ENCODE measurements at places on chromosomes 1 and 21.

- no peak for DNase-seq
Measured at GRCh38 chr1:107262467-107263286, 121.8 kb downstream of the NTNG1 start.

DNA sequence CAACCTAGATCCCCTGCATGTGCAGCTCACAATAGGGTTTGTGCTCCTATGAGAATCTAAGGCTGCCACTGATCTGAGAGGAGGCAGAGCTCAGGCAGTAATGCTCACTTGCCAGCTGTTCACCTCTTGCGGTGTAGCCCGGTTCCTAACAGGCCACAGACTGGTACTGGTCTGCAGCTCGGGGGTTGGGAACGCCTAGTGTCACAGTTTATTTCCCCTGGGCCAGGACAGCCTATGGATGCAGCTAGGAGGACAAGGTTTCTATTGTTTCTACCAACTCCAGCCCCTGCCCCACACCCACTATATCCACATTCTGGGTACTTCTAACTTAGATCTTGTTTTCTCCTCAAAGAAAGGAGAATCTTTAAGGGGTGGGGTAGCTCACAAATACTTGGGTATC is 58.7 kb upstream of the PRRC2C start:
- DNase-seq = no peak

DNA sequence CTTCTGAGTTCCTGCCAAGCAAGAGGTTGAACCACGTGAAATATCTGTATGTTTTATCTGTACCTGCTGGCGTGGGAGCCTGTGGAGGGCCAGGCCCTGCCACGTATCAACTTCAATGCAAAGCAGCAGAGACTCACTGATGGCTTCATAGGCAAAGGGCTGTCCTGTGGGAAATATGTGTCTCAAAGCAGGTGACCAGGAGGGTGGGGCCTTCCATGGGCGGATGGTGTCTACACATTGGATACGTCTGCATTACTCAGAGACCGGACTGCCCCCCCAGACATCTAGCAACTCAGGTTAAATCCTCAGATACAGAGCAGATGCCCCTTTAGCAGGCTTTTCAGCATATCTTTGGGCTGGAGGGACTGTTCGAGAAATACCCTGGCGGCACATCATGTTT is 210.8 kb upstream of the C1orf174 start:
- DNase-seq = no peak

DNA sequence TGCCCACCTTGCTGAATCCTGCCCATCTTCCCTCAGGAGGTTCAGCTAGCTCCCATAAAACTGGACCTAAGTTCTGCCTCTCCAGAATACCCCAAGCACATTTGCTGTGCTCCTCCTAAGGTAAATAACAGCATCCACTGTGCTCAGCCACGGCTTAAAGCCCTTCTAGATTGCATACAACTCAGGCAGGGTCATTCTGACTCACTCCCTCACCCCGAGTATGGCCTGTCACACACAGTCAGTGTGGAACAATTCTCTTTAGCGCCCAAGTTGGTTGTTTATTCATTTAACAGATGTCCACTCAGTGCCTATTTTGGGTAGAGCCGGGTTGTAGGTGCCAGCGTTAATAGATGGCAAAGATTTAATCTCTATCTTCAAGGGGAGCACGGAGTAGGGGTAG is 147.5 kb upstream of the EDN2 start:
- no peak for DNase-seq

GRCh38 chr1:182283746-182284544 is 107.6 kb downstream of the GLUL start:
- DNase-seq = no peak

DNA sequence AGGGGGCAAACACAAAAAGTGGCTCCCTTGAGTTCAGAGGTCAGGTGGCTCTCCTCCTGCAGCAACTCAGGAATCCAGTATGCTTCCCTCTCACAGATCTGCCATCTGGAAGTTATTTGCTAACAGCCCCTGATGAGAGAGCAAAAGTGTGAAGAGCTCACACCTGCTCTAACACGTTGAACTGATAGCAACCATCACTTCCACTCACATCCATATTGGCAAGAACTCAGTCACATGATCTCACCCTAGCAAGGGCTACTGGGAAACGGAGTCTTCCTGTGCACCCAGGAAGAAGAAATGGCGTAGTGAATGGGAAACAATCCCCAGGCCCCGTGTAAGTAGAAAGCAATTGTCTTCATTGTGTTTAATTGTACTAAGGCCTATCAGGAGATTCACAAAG is 20.7 kb upstream of the SLC45A1 start:
- no peak for DNase-seq

GRCh38 chr1:82015444-82015843 is 214.7 kb downstream of the ADGRL2 start:
- no peak for DNase-seq

DNA sequence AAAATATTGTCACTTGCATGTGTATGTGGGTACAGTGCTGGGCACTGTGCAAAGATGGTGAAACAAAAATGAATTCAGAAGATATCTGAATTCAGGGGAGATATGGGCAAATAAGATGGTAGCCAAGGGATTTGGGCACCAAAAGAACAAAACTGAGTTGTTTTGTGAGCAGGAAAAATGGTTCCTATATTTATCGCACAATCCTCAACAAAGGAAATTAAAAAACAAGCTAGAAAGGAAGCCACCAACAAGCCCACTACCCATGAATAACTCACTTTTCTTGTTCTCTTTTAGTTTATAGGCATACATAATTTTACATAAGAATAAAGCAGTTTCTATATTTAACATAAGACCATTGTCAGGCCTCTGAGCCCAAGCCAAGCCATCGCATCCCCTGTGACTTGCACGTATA is 40.7 kb upstream of the VASH2 start:
- no peak for DNase-seq

- no peak for DNase-seq
Measured at GRCh38 chr1:182641561-182641960, 37.4 kb upstream of the RGS16 start.

- DNase-seq = no peak
Measured at GRCh38 chr1:2594001-2594640, 7.5 kb downstream of the PRXL2B start.

GRCh38 chr1:235358899-235359298 is 8.3 kb upstream of the TBCE start:
- DNase-seq = no peak

DNA sequence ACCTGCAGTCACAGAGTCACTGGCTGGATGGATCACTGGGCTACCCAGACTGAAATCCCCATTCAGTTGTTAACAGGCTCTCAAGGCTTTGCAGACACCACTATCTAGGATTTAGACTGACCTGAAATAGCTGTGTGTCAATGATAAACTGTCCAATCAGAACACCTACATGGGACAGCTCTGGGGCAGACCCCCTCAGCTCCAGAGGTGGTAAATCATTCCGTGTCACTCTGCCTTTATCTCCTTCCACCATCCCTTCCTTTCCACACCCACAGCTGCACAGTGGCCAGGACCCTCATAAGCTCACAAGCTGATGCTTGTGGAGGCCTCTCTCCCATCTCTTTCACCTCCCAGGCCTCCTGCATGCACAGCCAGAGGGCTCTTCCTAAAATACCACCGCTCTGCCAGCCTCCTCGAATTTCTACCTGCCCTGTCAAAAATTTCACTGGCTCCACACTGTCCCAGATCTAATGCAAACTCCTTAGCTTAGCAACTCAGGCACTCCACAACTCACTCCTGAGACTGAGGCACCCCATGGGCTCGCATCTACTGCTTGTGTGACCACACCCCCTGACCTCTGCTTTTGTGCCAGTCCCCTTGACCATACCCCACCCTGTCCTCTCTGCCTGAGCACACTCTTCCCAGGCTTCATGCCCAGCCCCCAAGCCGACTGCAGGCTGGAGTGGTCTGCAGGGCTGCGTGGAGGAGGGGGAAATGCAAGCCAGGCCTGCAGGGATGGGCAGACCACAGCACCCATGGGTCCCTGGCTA is 5.8 kb downstream of the CAPZB start:
- DNase-seq = no peak

- DNase-seq = no peak
Measured at GRCh38 chr1:240008298-240008697, 83.4 kb upstream of the FMN2 start.

GRCh38 chr1:119279456-119280381 is 88.9 kb upstream of the HAO2 start:
- DNase-seq = no peak

Measured in stimulated activated CD8-positive, alpha-beta memory T cell treated with anti-CD3 and anti-CD28 coated beads, Interleukin-4, amount 100 ng/mL, for 4 hours (primary cell).